Left lung (tissue), 14 donors: ENCODE measurements at places on chromosomes 3 and 15. TPM values are rescaled to one million over a fixed set of nuclear protein-coding genes. Genes with fewer than 3 reads are reported as not detected.

The MRAS gene
- 18.8 TPM for polyA plus RNA-seq

DNA sequence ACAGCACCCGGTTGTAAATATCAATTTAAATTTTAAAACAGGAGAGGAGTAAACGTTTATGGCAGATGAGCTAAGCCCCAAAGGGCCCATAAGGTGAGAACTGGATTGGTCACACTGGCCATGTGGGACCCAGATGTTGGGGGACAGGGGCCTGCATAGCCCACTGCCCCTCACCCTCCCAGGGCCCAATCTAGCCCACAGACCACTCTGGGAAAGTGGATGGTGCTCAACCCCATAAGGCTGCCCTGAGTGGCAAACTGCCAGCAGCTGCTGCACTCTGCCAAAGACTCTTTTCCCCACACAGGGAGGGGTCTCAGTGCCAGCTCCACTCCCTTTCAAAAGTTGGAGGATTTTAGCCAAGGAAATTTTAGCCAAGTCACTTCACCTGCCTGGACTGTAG, 42.5 kb downstream of the CCDC12 start:
- peak; percentile 41 for DNase-seq

DNA sequence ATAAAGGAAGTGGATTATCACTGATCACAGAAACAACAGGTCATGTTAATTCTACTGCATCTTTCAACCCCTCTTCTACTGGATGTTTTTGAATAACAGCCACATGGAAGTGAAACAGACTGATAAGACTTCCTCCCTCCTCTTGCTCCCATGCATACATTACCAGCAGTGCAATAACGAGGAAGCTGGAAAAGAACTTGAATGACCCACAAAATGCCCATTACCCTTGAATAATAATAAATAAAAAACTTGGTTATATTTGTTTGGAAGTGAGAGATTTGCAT, 51.6 kb downstream of the RARB start:
- no peak for DNase-seq

DNA sequence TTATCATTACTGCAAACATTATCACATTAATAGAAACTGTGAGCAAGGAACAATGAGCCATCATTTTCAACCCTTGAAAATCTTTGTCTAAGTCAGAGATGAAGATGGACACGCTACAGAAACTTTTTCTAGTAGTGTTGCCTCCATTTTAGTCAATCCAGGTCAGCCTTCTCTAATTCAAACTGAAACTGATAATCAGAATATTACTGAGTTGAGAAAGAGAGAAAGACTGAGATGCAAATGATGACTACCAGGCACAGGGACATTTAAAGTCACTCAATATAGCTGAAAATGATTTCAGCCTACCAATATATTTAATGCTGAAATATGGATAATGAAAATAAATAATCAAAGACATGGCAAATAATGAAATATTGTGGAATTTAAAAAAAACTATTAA, 261.4 kb downstream of the GBE1 start:
- no peak for DNase-seq

GRCh38 chr15:70539912-70540530, 223.3 kb downstream of the UACA start:
- DNase-seq: no peak

The ROPN1 gene
- polyA plus RNA-seq: 0.30 TPM

The NME9 gene
- polyA plus RNA-seq: 3.6 TPM

DNA sequence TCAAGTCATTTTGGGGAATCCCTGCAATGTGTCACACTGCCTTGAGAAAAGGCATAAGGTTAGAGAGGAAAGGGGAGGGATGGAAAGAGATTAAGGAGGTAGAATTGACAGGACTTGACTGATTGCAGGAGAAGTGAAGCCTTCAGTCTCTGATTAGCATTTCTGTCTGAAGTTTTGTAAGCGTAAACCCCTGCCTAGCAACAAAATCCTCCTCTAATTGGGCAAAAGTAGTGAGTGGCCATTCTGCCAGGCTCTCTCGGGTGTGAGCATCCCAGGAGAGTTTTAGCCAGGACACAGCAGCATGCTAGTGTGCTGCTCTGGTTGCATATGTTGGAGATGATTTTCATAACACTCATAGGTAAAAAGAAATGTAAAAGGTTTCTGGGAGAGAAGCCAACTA, 117.0 kb upstream of the MRPL3 start:
- DNase-seq: no peak

The EIF4A2 gene
- 749 TPM for polyA plus RNA-seq

DNA sequence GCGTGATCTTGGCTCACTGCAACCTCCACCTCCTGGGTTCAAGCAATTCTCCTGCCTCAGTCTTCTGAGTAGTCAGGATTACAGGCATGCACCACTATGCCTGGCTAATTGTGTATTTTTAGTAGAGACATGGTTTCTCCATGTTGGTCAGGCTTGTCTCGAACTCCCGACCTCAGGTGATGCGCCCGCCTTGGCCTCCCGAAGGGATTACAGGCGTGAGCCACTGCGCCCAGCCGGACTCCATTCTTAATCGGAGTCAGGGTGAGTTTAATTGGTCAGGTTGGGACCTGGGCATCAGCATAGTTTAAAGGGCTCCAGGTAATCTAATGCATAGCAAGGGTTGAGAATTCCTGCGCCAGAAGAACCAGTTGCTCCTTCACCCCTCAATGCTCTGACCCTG, 29.2 kb downstream of the MAGEF1 start:
- DNase-seq: no peak

DNA sequence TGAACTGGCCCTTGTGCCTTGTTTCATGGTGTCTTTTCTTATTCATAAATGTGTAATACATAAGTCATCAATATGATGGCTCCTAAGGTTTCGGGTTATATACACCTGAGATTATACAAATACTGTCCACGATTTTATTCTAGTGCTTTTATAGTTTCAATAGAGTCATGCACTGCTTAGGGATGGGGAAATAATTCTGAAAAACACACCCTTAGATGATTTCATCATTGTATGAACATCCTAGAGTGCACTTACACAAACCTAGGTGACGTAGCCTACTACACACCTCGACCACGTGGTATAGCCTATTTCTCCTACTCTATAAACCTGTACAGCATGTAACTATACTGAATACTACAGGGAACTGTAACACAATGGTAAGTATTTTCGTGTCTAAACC, 988.8 kb upstream of the NR2F2 start:
- no peak for DNase-seq

DNA sequence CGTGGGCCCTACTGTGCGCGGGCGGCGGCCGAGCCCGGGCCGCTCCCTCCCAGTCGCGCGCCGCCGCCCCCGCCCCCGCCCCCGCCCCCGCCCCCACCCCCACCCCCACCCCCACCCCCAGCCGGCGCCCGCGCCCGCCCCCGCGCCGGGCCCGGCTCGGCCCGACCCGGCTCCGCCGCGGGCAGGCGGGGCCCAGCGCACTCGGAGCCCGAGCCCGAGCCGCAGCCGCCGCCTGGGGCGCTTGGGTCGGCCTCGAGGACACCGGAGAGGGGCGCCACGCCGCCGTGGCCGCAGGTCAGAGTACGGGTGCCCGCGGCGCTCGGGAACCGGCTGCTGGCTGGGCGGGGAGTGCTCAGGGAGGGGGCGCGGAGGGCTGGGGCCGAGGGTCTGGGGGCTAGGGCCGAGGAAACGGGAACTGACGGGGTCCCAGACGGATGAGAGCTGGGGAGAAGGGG, 1.1 kb upstream of the PPARG start:
- DNase-seq: peak; percentile 56

DNA sequence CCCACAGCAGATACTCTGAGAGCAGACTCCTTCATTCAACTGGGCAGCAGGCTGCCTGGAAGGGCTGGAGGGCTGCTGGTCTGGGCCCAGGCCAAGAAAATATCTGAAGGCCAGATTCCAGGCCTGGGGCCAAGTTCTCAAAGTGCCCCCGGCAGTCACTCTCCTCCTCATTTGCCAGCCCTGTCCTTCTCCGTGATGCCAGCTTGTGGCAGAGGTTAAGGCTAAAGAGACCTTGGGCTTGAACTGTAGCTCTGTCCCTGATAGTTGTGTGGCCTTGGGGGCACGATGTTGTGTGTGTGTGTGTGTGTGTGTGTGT, 39.0 kb downstream of the FAM3D start:
- no peak for DNase-seq
